Uterus (tissue), 4 donors: ENCODE measurements at places on chromosomes 7 and 10. TPM values are rescaled to one million over a fixed set of nuclear protein-coding genes. Genes with fewer than 3 reads are reported as not detected.

DNA sequence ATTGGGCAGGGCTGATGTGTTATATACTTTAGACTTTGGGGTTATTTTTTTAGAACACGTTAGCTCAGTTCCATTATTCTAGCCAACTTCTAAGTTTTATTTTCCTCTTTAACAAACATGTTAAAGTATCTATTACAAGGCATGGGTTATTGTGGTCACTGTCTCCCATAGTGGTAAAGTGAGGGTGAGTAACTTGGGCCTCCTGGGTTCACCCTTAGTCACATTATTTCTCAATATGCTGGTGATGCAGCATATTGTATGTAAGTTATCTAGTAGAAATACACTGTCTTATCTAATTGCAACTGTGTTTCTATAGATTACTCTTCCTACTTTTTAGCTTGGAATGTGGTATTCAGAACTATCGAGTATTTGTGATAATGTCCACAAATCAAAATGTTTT lies 65.9 kb downstream of the BBS9 start:
- no peaks in the 10 kb centered on the region for H3K27me3 ChIP-seq
- H3K27ac ChIP-seq: no peak overlapping the region
- no peaks in the 10 kb centered on the region for H3K4me1 ChIP-seq
- H3K4me3 ChIP-seq: no peak overlapping the region

- no peak for DNase-seq
- peaks cover 20% of the 10 kb centered on the region for H3K4me1 ChIP-seq
- no peaks in the 10 kb centered on the region for H3K27me3 ChIP-seq
- H3K27ac ChIP-seq: peak overlapping the region; percentile 82
- H3K36me3 ChIP-seq: no peaks in the 10 kb centered on the region
- no peak overlapping the region for H3K4me3 ChIP-seq
Observed at GRCh38 chr10:59895629-59896116, 10.7 kb downstream of the CCDC6 start.

- no peak overlapping the region for H3K27ac ChIP-seq
- no peak for DNase-seq
- H3K4me3 ChIP-seq: no peak overlapping the region
- H3K36me3 ChIP-seq: no peaks in the 10 kb centered on the region
- H3K4me1 ChIP-seq: no peaks in the 10 kb centered on the region
Observed at GRCh38 chr7:35722054-35722849, 27.3 kb upstream of the HERPUD2 start.

- no peak for DNase-seq
- no peaks in the 10 kb centered on the region for H3K36me3 ChIP-seq
- no peak overlapping the region for H3K27ac ChIP-seq
- no peaks in the 10 kb centered on the region for H3K4me1 ChIP-seq
Observed at GRCh38 chr10:35579726-35580422, 25.3 kb upstream of the GJD4 start.

DNA sequence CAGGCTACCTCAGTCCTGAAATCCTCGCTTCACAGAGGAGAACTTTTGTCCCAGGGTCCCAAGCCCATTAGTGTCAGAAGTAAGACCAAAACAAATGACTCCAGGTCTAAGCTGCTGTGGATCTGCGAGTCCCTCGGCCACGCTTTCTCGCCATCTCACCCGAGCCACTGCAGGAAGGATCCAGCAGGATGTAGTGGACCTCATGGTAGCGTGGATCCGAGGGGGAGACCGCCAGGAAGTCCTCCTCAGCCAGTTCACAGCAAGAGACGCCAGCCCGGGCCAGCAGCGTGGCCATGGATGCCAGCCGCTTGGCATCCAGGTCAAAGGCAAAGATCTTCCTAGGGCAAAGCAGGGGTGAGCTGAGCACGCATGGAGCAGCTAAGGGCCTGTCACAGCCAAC lies 4.6 kb downstream of the NSUN5 start:
- no peak overlapping the region for H3K27ac ChIP-seq
- peaks cover 2% of the 10 kb centered on the region for H3K4me1 ChIP-seq
- DNase-seq: no peak

- no peaks in the 10 kb centered on the region for H3K4me1 ChIP-seq
- no peaks in the 10 kb centered on the region for H3K27me3 ChIP-seq
- H3K4me3 ChIP-seq: no peak overlapping the region
- no peak overlapping the region for H3K27ac ChIP-seq
- no peak for DNase-seq
Observed at GRCh38 chr7:12291870-12292269, 80.8 kb downstream of the TMEM106B start.

DNA sequence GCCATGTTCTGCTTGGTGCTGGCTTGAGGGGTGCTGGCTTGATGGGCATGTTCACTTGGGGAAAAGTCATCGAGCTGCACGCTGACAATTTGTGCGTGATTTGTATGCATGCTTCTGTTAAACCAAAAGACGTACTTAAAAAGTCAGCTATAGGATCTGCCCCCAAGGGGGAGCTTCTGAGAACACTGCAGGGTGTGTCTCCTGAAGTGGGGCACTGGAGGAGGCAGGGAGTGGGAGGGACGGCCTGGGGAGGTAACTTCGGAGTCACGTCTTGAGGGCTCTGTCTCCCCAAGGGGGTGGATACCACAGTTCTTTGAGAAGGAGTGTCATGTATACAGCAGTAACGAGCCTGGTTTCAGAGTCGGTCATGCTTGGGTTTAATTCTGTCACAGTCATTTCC lies 406.5 kb downstream of the PLXNA4 start:
- no peaks in the 10 kb centered on the region for H3K27me3 ChIP-seq
- no peak overlapping the region for H3K4me3 ChIP-seq
- DNase-seq: no peak
- H3K27ac ChIP-seq: no peak overlapping the region
- no peaks in the 10 kb centered on the region for H3K36me3 ChIP-seq

- no peaks in the 10 kb centered on the region for H3K27me3 ChIP-seq
- H3K36me3 ChIP-seq: no peaks in the 10 kb centered on the region
- no peak for DNase-seq
- H3K4me3 ChIP-seq: no peak overlapping the region
Observed at GRCh38 chr10:26430641-26431163, 7.4 kb upstream of the APBB1IP start.

- H3K36me3 ChIP-seq: no peaks in the 10 kb centered on the region
- DNase-seq: no peak
Observed at GRCh38 chr7:144606261-144606660, 202.8 kb upstream of the NOBOX start.

- DNase-seq: no peak
- H3K4me1 ChIP-seq: no peaks in the 10 kb centered on the region
- H3K27me3 ChIP-seq: no peaks in the 10 kb centered on the region
- H3K36me3 ChIP-seq: no peaks in the 10 kb centered on the region
- H3K4me3 ChIP-seq: no peak overlapping the region
Observed at GRCh38 chr7:4878336-4879335, 4.9 kb downstream of the RADIL start.

DNA sequence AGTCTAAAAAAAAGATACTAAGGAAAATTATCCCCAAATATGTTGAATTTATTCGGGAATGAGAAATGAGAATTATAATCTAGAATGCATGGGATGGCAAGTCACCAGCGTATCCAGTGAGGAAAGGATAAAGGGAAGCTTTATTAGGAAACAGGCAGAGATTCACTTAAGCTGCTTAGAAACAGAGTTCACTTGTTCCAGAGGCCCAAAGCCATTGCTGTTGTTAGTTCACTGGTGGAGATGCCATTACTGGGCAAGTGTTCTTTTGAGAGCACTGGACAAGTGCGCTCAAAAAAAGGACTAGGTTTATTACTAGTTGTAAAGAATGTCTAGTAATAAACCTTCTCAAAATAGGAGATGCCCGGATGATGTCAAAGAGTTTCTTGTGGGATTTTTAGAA lies 51.2 kb downstream of the MICU1 start:
- no peaks in the 10 kb centered on the region for H3K27me3 ChIP-seq
- no peaks in the 10 kb centered on the region for H3K4me1 ChIP-seq
- no peak overlapping the region for H3K27ac ChIP-seq
- H3K4me3 ChIP-seq: no peak overlapping the region

DNA sequence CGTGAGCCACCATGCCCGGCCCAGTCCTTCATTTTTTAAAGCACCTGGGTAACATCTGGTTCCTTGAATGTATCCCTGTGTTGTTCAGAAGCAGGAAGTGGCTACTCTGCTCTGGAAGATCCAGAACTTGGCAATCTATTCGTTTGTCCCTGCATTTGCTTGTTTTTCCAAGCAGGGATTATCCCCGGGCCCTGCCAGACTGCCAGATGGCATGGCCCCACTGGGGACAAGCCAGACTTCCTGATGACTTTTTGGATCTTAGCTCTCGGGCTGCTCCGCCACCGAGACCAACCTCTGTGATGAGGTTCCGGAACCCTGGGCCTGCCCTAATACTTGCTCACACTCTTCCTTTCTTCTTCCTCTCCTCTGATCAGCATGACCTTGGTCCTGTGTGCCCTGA lies 496.7 kb downstream of the TYW1 start:
- no peaks in the 10 kb centered on the region for H3K27me3 ChIP-seq
- no peak overlapping the region for H3K27ac ChIP-seq
- no peak overlapping the region for H3K4me3 ChIP-seq
- no peaks in the 10 kb centered on the region for H3K4me1 ChIP-seq

DNA sequence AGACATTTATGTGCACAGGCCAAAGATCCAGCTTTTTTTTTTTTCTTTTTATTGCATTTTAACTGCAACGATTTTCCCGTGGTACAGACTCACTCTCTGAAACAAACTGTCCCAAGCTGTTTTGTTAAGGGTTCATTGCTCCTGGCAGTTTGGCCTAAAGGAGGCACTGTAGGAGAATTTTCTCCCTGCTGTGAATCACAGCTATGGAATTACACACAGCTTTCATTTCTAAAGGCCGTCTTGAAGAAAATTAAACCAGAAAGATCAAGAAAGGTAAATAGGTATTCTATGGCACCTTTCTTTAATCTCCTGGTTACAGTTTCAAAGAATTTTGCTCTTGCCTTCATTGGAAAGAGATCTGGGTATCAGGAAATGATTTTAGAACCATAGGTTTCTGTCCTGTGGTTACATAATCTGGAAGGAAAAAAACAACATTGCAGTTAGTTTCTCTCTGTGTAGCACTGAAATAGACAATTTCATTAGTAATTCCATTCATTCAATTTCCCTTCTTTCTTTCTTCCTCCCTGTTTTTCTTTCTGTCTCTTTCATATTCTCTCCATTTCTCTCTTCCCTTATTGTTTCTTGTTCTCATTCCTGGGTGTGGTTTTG lies 51.2 kb downstream of the PDK4 start:
- peak overlapping the region; percentile 29 for H3K4me3 ChIP-seq
- peak overlapping the region; percentile 78 for H3K27ac ChIP-seq
- DNase-seq: peak; percentile 46
- H3K36me3 ChIP-seq: no peaks in the 10 kb centered on the region

- no peaks in the 10 kb centered on the region for H3K36me3 ChIP-seq
- H3K27me3 ChIP-seq: no peaks in the 10 kb centered on the region
- peak overlapping the region; percentile 71 for H3K27ac ChIP-seq
- no peak overlapping the region for H3K4me3 ChIP-seq
- DNase-seq: no peak
Observed at GRCh38 chr10:61987537-61987936, 86.0 kb downstream of the ARID5B start.

GRCh38 chr10:109968953-109969759 lies 38.6 kb upstream of the ADD3 start:
- no peaks in the 10 kb centered on the region for H3K36me3 ChIP-seq
- no peak overlapping the region for H3K4me3 ChIP-seq
- DNase-seq: no peak
- H3K27me3 ChIP-seq: no peaks in the 10 kb centered on the region
- no peak overlapping the region for H3K27ac ChIP-seq
- H3K4me1 ChIP-seq: no peaks in the 10 kb centered on the region

DNA sequence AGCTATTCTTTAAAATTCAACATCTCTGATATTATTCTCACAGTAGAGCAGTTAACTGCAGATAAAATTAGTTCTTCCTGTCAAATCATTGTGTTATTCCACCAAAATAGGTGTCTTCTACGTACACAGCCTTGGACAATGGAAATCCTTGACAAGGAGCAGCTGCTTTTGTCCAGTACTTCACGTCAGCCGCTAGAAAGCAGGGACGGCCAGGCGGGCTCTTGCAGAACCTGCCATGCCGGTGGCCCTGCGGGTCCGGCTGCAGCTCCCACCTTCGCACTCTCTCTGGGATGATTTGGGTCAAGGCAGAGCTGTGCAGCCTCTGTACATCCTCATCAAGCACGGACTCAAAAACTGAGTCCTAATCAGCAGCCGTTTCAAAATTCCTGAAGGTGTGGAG lies 2.2 kb upstream of the FOXI2 start:
- H3K36me3 ChIP-seq: no peaks in the 10 kb centered on the region
- no peak for DNase-seq
- no peaks in the 10 kb centered on the region for H3K4me1 ChIP-seq
- no peak overlapping the region for H3K4me3 ChIP-seq

DNA sequence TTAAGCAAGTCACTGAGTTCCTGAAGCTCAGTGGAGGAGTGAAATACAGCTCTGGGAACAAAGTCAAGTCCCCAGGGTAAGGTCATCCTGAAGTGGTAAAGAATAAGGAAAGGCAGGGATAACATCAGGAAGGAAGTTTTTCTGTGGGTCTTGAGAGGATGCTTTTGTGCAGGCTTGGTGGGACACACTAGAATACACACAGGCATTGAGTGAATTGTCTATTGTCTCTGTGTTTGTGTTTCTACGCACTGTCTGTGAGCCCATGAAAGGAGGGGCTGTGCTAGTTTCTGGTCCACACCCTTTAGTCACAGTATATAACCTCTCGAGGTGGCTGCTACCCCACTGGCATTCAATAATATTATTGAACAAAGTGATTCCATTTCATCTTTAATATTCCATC lies 95.8 kb upstream of the ABCB5 start:
- no peaks in the 10 kb centered on the region for H3K36me3 ChIP-seq
- H3K27ac ChIP-seq: no peak overlapping the region
- no peak for DNase-seq

SSMEM1 gene
- total RNA-seq: not detected

FKBP6 gene
- total RNA-seq: not detected

TMEM139 gene
- total RNA-seq: not detected

BTBD16 gene
- total RNA-seq: not detected

SLC13A1 gene
- total RNA-seq: not detected

PRSS1 gene
- not detected for total RNA-seq

NME8 gene
- total RNA-seq: not detected

CALD1 gene
- total RNA-seq: 351 TPM

FGFR2 gene
- total RNA-seq: 159 TPM

HPSE2 gene
- 13.6 TPM for total RNA-seq
